Iris pigment epithelial cell (primary cell): ENCODE measurements at places on chromosomes 16 and 17.

DNA sequence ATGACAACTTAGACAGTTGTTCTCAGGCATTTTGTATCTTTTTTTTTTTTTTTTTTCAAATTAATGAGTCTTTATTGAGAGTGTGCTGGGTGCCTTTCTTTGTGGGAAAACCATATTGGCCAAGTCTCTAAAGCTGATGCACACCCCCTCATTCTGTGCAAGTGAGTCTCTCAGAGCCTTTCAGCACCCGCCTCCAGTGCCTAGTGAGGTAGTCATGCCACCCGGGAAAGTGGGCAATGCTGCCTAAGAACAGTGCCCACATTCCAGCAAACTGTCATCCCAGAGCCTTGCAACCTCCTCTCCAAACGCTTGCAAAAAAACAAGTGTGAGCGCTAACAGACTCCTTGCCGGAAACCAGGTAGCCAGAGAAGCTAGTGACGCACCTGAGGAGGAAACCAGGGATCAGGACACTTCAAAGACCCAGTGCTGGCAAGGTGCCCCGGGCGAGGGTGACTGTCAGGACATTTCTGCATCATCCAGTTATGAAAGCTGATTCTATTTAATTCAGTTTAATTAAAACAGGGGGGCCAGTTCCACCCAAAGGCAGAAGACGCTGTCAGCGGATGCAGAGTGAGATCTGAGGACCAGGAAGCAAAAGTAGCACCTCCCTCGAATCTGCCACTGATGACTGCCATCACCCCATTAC lies 34.9 kb downstream of the SMARCE1 start:
- DNase-seq = no peak

DNA sequence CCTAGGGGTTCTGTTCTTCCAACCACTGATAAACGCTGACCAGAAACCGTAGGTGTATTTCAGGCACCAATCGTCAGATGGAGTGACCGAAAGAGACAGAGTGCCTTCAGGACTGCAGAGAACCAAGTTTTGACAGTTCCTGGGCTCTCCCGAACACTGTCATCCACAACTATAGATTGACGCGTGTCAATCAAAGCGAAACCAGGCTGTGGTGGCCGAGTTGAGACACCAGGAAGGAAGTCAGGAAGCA lies 11.9 kb upstream of the AURKB start:
- DNase-seq = peak; percentile 85

DNA sequence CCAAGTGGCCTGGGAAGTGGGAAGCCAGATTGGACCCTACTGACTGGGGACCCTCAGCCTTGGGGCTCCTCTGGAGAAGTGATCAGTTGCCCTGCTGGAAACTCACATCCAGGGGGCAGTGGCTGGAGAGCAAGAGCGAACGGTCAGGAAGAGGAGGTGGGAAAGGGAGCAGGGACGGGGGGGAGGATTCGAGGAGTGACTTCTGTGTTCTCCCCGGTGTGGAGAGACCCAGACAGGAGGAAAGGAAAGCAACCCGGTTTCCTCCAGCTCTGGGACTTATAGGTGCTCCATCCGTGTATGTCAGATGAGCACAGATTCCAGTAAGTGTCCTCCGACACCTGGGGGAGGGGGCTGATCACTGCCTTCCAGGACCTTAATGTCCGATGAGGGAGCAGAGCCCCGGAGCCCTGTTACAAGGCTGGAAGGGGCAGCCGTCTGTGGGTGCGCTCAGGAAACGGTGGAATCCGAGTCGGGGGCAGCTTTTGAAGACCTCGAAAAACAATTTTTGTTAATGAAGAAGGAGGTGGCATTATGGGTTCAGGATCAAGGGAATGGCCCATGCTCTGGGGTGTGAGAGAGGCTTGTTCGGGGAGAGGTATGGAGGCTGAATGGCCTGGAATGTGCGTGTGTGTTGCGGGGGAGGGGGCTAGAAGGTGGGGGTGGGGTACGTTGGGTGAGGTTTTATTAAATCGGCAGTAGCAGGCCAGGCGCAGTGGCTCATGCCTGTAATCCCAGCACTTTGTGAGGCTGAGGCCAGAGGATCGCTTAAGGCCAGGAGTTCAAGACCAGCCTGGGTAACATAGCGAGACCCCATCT lies 34.8 kb upstream of the NDRG4 start:
- DNase-seq = no peak

- no peak for DNase-seq
These were observed 58.8 kb downstream of the USP10 start for GRCh38 chr16:84758627-84759026.

DNA sequence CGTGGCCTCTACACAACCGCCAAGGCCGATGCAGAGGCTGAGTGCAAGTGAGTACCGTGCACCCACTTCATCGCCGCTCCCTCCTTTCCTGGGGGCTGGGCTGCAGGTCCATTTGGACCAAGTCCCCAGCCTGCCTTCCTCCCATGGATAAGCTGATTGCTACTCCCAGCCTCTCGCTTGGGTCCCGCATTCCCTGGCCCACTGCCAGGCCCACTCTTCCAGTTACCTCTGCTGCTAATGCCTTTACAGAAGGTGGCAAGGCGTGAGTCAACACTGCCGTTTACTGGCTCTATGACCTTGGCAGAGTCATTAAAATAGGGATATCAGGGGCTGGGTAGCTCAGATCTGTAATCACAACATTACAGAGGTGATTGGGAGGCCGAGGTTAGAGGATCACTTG lies 11.2 kb downstream of the SULT1A2 start:
- no peak for DNase-seq

DNA sequence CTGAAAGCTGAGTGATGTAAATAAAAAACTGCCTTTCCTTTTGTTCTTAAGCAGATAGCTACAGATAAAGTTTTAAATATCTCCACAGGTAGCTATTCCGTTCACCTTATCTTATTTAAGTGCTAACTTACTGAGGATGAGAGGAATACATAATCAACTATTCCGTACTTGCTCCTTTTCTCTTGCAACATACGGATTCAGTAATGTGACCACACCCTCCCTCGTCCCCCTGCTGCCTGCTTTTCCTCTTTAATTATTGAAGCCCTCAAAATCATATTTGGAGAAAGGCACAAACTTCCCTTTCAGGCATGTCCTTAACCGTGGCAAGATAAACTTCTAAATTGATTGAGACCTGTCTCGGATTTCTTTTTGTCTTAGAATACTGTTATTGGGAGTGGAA lies 101.4 kb downstream of the MAP2K4 start:
- no peak for DNase-seq

GRCh38 chr16:55390630-55391237 lies 66.7 kb downstream of the IRX6 start:
- DNase-seq = no peak

GRCh38 chr17:46720408-46720807 lies 98.1 kb downstream of the WNT3 start:
- DNase-seq = no peak

DNA sequence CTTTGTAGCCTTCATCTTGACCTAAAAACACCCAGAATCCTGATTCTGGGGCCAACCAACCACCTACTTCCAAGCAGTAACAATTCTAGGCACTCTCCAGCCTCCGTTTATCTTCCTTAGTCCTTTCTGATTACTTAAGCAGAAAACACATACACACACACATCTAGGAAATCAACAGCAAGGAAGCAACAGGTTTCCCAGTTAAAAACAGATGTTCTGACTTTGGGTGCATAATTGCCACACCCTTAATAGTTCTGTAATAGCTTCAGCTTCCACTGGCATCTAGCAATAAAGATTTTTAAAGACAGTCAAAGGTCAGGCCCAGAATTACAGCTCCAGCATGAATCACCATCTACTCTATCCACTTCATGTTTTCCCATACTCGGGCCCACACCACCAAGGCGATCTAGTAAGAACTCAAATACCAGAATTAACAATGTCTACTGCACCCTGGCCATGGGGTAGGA lies 2.6 kb downstream of the ARHGAP17 start:
- DNase-seq = peak; percentile 91

DNA sequence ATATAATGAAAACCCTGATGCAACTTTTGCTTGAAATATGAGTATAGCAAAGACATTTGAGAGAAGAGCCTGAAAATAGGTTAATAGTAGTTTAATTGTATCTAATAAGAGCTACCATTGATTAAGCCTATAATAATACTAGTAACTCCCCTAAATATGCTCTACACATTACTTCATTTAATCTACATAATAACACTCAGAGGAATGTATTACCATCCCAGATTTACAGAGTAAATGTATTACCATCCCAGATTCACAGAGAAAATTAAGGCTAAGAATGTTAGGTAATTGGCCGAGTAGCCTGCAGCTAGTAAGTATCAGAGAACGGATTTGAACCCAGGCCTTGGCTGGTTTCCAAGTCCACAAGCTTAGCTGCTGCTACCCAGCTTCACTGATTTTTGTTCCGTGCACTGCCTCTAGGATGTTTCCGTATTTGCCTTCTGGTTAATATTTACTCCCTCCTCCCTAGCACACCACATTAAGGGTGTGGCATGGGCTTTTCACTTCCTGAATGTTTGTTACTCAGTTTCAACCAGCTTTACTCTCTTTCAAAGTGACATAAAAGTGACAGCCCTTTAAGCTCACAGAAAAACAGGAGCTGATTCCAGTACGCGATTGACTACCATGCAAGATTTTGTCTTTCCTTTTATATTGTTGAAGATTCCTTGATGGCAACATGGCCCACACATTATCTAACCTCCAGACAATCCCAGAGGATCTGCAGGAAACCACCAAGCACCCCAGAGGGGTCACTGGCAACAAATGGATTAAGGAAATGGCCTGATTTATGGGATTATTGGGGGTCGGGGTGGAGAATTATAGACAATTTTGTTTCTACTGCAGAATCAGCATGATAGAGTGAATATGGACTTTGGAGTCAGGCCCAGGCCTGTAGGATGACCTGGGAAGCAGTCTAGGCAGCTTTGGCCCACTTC lies 26.7 kb upstream of the TOX3 start:
- no peak for DNase-seq

- no peak for DNase-seq
These were observed 68.5 kb upstream of the AMZ2 start for GRCh38 chr17:68179236-68179925.

DNA sequence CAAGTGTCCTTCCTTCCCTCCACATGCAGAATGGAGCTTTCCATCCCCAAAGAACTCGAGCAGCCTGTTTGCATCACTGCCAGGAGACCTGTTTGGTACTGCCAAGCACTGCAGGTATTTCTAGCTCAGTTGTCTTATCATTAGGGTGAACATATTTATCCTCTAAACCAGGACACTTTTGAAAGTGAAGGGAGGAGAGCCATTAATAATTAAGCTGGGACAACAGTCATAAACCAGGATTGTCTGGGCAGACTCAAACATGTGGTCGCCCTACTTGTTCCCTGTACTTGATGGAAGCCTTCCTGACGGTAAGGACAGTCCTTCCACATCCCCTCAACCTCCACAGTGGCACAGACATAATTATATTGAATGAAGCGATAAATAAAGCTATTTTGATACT lies 67.4 kb downstream of the PRKCA start:
- no peak for DNase-seq

- DNase-seq = no peak
These were observed 204.7 kb upstream of the CIBAR2 start for GRCh38 chr16:85316944-85317343.

DNA sequence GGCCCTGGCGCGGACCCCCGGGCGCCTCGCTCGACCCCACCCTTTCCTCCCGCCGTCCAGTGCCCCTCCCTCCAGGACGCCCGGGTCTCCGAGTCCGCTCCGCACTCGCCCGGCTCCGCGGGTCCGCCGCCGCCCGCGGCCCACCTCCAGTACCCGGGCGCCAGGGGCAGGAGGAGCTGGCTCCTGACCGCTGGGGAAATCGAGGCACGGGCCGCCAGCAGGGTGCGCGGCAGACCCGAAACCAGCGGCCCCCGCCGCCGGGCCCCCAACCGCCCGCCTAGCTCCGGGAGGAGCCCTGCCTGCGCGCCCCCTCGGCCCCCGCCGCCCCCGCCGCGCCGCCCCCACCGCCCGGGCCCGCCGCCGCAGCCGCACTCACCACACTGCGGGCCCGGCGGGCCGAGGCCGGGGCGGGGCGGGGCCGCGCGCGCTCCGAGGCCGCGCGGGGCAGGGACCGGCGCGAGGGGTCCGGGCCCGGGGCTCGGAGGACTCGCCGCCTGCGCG lies 333 bp downstream of the MAFG start:
- DNase-seq = no peak

DNA sequence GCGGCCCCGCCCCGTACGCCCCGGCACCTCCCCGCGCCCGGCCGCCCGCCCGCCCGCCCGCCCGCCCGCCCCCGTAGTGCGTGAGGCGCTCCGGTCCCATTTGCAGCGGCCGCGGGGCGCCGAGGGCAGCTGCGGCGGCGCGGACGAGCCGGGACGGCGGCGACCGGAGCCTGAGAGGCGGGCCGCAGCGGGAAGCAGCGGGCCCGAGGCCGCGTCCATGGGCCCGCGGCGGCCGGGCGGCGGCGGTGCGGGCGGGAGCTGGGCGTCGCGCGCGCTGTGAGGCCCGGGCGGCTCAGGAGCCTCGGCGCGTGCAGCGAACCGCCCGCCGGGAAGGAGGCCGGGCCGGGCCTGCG lies at the start of gene MPRIP:
TSS of gene MPRIP (plus strand) at position 74 of the 353 bp plus-strand sequence. CDS start 392 bp downstream, outside the sequence.
- no peak for DNase-seq

DNA sequence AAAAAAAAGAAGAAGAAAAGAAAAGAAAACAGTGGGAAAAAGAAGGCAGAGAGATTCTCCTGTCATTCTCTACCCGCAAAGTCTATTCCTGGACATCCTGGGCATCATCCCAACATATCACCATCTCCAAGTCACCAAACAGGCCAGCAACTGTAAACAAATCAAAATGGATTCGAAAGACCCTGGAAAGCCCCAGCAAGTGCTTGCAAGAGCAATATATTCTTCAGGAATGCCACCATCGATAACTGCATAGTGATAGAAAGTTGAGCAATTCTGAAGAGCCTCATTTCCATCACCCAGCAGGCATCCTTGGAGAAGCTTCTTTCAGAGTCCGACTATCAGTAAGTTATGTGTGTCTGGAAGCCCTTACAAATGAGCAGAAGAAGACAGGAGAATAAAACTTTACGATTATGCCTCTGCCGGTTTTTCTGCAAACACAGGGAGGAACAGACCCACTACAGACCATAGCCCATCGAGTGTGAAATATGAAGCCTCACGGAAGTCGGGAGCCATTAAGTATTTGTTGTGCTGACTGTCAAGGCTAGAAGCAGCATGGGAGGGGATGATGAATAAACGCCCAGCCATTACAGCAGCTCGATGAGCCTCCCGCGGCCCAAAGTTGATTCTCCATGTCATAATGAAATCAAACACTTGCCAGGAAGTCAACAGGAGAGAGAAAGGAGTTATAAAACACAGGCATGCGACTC lies 64.5 kb upstream of the SEC14L1 start:
- DNase-seq = peak; percentile 20

DNA sequence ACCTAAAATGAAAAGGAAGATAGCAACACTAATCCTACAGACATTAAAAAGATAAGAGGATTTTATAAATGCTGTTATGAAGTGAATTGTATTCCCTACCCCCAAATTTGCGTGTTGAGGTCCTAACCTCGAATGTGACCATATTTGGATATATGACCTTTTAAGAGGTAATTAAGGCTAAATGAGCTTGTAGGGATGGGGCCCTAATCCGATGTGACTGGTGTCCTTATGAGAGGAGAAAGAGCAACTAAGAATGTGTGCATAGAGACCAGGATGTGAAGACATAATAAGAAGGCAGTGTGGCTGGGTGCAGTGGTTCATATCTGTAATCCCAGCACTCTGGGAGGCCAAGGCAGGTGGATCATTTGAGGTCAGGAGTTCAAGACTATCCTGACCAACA lies 48.2 kb upstream of the FAM20A start:
- no peak for DNase-seq
